ENCODE measurements at places on chromosomes 1 and 21.

DNA sequence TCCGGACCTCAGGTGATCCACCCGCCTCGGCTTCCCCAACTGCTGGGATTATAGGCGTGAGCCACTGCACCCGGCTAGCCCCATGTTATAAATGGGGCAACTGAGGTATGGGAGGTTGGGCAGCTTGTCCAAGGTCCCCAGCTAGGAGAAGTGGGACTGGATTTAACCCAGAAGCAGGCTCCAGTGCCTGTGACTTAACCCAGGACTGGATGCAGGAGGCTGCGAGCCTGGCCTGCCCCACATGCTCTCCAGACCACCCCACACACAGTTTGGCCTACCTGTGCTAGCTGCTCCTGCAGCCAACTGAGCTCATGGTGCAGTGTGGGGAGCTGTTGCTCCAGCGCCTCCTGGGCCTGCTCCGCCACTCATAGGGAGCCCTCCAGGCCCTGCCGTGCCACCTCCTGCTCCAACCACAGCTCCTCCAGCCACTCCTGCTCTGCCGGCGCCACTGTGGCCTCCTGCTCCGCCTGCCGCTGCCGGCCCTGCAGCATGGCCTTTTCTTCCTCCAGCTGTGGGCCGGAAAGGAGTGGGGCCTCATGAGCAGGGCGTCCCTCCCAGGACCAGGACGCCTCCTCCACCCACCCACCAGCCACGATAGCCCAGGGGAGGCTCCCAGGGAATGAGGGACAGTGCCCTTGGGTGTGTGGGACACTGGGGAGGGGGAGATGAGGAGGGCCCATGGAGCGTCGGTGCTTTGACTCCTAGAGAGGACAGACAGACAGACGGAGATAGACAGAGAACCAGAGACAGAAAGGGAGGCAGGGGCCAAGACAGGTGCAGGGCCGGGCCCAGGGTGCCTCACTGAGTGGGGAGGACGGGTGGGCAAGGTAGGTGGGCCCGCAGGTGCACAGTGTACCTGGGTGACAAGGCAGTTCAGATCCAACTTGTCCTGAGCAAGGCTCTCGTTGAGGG is 12.4 kb upstream of the NBPF1 start:
- no peak for DNase-seq

DNA sequence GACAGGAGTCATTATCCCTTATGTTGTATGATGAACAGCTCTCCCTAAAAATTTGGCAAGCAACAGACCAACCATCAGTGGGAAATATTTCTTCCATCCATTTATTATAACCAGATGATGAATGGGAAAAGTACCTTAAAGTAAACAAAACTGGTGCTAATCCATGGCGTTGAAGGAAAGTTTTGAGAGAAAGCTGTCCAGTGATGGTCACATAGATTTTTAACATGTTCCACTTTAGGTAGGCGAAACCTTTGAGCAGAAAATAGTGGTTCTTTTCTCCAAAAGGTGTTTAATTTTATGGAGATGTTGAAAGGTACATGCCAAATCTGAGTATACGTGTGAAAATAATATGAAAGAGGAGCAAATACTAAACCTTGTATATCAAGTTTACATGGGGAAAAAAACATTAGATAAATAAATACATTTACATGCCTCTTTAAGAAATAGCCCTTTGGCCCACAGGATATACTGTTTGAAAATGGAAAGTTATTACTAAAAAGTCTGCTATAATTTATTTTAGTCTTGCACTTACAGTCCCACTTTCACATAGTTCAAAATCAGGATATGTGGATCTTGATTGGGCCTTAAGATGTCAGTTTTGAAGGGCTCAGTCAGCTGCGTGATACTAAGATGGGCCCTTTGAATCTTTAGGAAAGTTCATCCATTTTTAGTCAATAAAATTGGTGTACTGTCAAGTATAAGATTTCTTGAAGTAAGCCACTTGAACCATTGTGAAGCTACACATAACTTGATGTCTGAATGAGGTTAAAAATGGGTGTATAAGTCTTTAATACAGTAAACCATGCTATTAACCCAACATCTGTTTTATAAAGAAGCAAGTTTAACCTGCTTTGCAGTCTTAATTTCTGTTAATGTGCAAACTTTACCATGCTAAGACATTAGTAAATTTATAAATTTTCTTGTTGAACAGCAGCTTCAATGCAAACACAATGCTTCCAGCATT is 10.5 kb downstream of the RPL5 start:
- DNase-seq, result no peak

DNA sequence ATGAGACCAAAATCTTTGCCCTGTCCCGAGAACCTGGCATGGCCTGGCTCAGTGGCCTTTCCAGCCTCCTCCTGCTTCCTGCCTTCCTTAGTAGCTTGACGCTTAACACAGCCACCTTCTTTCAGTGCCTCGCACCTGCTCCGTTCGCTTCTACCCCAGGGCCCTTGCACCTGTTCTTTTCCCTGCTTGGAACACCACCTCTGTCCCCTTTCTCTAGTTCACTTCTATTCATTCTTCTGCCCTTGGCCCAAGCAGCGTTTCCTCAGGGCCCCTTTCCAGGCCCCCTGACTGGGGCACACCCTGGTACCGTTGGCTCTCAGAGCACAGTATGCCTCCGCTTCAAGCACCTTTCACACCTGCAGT is 9.0 kb upstream of the HTR6 start:
- no peak for DNase-seq

GRCh38 chr1:87129038-87129437 is 199.6 kb upstream of the LMO4 start:
- DNase-seq, result no peak

GRCh38 chr1:47485817-47486216 is 48.0 kb downstream of the FOXD2 start:
- no peak for DNase-seq
